ENCODE measurements at places on chromosomes 3 and 15.

GRCh38 chr3:37941608-37942508, 48.7 kb upstream of the VILL start:
- DNase-seq: no peak

DNA sequence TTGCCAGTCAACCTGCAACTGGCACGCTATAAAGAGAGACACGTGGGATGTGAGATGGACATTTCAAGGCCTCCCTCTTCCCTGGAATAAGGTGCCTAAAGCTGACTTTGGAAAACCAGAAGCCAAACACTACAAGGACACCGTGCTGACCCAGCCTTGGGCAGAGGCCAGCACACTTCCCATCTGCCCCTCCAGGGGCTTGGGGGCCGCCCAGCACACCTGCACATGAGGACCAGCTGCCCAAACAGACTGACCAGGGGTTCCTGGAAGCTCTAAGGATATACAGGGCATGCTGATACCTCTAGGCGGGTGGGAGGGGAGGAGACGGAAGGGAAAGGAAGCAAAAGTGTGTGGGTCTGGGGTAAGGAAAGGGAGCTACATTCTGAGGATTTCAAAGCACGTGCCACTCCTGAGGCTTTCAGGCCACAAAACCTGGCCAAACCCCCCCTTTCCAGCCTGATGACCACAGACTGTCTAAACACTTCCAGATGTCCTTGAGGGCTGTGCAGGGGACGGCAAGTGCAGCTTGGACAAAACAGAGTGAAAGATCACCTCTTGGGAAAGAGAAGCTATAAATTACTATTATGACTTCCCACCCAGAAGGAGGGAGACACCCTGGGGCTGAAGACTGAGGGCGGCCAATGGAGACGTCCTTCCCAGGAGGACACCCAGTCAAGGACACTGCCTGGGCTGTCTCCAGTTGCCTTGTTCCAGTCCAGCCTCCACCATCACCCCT, 57.9 kb downstream of the ADCY5 start:
- DNase-seq: no peak

DNA sequence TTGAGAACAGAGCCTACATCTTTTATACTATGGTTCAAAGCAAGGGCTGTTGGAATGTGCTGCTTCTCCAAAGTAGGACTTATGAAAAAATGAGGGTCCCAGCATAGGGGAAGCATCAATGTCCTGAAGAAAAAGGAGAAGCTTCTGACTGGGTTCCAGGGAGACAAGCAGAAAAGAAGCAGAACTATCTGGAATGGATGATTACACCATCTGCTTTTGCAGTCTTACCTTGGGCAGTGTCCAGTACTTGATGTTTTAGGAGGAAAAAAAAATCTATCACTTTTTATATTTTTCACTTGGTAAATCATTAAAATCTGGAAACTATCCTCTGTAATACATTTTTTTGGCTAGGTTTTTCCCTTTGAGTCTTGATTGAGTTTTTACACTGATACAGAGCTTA, 57.9 kb upstream of the DPH6 start:
- no peak for DNase-seq

DNA sequence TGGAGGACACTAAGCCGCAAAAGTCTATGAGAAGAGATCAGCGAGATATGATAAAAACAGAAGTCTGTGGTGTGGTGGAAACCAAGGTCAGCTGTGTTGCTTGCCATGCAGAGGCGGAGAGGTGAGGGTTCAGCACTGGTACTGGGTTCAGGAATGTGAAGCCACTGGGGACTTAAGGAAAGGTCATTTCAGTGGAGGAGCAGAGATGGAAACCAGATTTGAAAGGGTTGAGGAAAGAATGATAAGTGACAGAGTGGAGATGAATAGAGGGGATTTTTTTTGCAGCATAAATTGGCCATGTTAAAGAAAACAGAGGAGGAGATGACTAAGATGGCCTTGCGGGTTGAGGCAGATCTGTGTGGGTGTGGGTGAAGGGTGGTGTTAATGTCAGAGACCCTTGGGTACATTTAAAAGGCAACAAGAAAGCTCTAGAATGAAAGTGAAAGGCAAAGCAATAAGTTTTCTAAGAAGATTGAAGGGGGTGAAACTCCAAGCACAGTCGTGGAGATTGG, 265.5 kb downstream of the ADAMTSL3 start:
- DNase-seq: peak; percentile 36

DNA sequence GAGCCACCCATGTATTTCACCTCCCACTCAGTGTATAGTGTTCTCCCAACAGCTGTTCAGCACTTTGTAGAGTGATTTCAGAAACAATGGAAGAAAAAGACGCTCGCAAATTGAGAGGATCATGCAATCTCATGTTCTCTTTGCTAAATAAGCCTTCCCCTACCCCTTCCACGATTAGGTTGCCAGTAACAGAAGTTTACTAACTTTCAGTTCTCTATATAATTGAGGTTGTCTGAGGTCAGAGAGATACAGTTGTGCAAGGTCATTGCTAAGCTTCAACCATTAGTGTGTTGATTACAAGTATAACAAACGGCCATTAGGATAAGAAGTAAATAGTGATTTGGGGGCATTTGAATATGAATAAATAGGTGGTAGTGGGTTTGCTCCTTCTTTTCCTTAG, 99.6 kb downstream of the TUSC7 start:
- no peak for DNase-seq
